HS-27A (cell line): ENCODE measurements at places on chromosomes 2 and 18.

- no peak for DNase-seq
Observed at GRCh38 chr2:233418052-233418760, 63.9 kb downstream of the DGKD start.

GRCh38 chr2:10210336-10210735, 87.8 kb downstream of the RRM2 start:
- DNase-seq = no peak

- DNase-seq = peak; percentile 68
Observed at GRCh38 chr2:57444752-57445430, 601.7 kb upstream of the VRK2 start.

- peak; percentile 39 for DNase-seq
Observed at GRCh38 chr2:138794724-138795123, 14.5 kb upstream of the NXPH2 start.

GRCh38 chr2:148042219-148042618, 21.3 kb downstream of the MBD5 start:
- no peak for DNase-seq

- no peak for DNase-seq
Observed at GRCh38 chr2:149894760-149895159, 307.2 kb upstream of the MMADHC start.

- no peak for DNase-seq
Observed at GRCh38 chr2:2804528-2804927, 473.5 kb upstream of the MYT1L start.

DNA sequence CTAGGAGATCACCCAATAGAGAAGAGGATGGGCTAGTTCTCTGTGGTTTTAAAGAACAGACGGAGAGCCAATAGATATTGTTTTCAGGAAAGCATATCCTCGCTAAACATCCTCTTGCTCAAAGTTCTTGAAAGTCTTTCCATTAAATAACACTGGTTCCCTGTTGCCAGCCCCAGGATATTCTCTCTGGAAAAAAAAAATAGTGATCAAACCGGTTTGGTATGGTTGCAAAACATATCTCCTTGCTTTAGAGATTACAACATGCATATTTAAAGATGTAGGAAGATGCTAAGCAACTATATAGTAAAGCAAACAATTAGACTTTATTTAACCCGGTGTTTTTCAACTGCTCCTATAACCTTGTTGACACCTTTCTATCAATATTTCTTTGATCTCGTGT, 211.4 kb downstream of the CMPK2 start:
- DNase-seq = no peak

GRCh38 chr18:64882896-64883295, 734.0 kb upstream of the LINC00305 start:
- no peak for DNase-seq
